Hematopoietic multipotent progenitor cell (in vitro differentiated cells): ENCODE measurements at places on chromosomes 12 and 14.

GRCh38 chr12:64007853-64008252 lies 163.4 kb downstream of the SRGAP1 start:
- DNase-seq: no peak

- DNase-seq: no peak
Measured at GRCh38 chr14:57746563-57746962, 119.3 kb downstream of the SLC35F4 start.

- no peak for DNase-seq
Measured at GRCh38 chr14:58398495-58398894, 2.8 kb downstream of the TOMM20L start.

GRCh38 chr12:96195845-96196451 lies 1.8 kb downstream of the ELK3 start:
- no peak for DNase-seq

DNA sequence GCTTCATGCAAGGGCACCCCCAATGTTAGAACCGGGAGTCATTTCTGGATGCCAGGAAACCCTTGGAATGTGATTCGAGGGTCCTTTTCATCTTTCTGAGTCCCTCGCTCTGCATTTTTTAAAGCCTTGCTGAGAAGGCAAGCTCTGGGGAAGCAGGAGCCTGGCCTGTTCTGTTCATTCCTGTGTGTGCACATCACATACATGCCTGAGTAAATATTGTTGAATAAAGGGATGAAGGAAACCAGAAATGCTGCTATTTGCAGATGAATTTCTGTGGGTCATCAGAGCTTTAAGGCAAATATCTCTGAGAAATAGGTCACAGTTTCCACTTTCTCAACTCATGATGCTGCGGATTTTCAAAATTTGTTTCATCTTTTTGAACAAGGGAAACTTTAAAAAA lies 170.1 kb downstream of the PAH start:
- DNase-seq: no peak

DNA sequence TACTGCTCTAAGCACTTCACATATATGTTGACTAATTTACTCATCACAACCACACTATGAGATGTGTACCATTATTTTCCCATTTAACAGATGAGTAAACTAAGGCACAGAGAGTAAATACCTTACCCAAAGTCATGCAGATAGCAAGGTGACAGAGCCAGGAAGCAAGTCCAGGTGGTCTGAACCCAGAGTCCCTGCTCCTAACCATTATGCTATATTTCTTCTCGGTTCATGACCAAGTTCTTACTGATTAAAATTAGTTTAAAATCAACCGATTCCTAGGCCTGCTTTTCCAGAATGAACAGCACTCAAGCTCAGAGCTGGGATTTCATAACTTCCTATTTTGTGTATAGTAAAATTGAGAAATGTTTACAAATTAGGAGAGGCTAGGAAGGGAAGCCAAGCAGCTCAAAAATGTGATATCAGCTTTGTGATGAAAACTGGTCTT lies 85.5 kb upstream of the EGLN3 start:
- DNase-seq: no peak

- DNase-seq: no peak
Measured at GRCh38 chr14:98906123-98906995, 365.6 kb downstream of the BCL11B start.

DNA sequence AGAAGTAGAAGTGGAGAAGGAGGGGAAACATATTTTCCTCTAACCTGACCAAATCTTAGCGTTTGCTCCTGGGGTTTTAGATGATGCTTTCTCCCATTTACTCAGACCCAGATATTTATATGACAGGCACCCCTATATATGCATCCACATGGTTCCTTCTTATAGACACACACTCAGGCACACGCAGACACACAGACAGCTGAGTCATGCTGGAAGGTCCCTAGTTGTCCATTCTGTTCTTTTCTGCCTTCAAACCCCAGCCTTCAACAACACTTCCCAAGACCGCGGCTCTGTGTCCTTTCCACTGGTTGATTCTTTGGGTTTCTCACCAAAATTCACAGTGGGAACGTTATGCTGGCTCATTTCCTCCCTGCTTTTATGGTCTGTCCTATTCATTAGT lies 52.1 kb downstream of the HSPB8 start:
- DNase-seq: peak; percentile 30

GRCh38 chr12:66978802-66979201 lies 290.4 kb upstream of the CAND1 start:
- DNase-seq: no peak

DNA sequence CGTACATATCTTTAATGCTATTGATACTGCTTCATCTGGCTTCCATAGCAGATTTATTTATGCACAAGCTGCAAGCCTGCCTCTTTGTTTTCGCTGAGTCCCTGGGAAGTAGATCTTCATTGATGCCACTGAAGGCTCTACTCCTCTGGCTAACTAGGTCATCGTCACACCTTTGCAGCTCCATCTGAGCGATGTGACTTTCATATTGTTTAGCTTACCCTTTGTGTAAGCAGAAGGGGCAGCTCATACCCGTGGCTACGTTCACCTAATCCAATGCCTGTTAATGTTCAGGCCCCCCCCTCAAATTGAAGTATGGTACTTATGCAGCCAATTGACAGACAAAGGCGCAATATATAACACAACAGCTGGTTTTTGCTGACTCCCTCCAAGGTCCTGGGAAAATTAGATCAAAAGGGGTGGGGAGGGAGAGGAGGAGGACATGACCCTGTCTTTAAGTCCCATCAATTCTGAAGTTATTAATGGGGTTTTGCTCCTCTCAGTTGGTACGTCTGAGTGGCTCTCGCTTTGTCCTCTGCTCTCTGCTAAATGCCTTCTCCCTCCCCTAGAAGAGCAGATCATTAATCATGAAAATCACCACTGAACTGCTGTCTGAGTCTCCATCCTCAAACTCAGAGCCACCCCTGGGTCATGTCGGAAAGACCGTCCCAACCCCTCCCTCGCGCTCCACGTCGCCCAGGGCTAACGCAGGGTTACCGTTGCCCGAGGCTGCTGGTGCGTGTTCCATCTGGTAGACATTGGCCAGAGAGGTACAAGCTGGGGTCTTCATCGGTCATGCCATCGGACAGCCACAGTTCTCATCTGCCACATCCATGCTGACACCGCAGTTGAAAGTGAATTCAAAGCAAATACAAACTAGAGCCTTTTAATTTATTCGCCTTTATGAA lies 128.8 kb downstream of the ADGRD1 start:
- no peak for DNase-seq

DNA sequence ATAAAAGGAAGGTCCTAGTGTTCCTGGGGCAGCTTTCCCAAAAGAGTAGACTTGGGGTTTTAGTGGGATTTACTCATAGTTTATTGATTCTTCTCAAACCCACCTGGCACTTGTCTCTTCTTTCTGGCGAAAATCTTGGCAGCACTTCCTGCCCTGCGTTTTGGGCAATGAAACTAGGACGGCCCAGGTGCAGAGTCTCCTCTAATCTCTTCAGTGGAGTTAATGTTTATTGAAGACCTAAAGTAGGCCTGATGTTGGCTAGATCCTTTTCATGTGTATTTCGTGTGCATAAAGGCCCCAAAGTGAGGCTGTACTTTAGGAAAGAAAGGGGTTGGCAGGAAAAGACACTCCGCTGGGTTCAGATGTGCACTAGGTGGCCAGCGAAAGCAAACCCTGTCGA lies 5.1 kb downstream of the WNT5B start:
- no peak for DNase-seq

DNA sequence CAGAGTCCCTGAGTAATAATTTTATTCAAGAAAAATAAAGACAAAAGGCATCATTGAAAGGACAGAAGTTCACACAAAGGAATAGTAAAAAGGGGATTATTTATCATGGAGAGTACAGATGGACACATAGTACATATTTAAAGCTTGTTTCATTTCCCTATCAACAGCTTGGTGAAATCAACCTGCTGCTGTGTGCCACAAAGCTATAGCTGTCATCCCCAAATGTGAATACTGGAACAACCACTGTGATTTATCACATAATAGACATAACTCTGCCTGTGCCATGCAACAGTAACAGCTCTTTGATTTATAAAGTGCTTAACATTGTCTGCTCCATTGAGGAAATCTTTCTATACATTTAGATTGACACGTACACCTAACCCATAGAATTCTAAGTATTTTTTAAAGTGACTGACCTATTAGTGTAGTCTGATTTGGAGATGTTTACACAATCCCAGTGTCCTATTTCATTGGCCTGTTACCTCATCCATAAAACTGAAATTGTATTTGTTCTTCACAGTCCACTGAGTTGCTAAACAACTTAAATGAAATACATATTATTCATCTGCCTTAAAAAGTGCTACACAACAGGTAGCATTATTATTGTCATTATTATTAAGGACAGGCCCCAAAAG lies 3.3 kb downstream of the NEMF start:
- DNase-seq: no peak

DNA sequence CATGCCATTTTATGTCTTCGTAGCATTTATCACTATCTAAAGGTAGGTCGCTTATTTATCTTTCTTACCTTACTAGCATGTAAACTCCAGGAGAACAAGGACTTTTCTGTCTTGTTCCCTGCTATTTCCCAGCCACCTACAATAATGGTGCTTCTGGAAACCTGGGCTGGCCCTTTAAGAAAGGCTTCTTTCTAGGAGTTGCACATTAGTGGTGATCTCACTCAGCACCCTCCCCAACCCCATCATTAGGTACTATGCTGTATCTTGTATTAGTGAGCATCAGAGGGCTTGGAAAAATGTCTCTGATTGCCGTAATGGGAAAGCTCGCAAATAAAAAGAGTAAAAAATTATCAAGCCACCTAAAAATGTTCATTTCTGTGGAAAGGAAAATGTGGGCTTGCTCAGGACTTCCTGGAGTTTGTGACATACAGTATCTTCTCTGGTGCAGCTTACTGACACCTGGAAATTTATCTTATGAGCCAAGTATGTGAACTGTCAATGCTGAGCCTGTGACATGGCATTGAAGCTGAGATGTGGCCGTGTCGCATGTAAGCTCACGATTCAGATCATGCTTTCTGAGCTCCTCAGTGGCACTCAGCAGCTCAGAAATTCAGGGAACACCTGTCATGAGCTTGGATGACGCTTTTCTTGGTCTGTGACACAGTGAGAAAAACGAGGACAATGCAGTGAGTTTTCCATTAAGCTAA lies 12.4 kb downstream of the CCDC92 start:
- no peak for DNase-seq

DNA sequence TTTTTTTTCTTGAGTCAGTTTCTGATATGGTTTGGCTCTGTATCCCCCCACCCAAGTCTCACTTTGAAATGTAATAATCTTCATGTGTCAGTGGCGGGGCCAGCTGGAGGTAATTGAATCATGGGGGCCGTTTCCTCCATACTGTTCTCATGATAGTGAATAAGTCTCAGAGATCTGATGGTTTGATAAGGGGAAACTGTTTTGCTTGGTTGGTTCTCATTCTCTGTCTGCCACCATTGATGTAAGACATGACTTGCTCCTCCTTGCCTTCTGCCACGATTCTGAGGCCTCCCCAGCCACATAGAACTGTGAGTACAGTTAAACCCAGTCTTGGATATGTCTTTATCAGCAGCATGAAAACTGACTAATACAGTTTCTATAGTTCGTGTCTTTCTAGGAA lies 42.9 kb downstream of the WNK1 start:
- no peak for DNase-seq

GRCh38 chr14:68970038-68970612 lies 9.0 kb downstream of the ACTN1 start:
- peak; percentile 44 for DNase-seq

DNA sequence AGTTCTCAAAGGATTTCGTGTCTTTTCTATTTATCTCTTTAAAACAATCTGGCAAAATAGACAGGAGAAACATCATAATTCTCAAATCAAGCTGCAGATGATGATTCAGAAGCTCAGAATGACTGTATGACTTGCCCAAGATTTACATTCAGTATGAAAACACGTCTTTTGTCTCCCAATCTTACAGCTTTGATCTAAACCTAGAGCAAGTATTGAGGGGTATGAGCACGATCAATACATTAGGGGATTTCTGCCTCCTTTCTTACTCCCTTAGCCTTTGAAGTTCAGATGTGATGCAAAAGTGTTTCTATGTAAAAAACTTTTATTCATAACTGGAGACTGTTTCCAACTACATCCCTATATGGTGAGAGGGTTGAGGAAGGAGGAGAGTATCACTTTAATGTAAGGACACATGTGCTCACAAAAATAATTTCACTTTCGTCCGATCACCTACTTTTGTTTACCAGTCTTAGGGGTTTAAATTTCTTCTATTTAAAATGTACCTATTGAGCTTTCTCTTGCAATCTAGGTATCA lies 454.8 kb downstream of the TMTC2 start:
- DNase-seq: no peak

DNA sequence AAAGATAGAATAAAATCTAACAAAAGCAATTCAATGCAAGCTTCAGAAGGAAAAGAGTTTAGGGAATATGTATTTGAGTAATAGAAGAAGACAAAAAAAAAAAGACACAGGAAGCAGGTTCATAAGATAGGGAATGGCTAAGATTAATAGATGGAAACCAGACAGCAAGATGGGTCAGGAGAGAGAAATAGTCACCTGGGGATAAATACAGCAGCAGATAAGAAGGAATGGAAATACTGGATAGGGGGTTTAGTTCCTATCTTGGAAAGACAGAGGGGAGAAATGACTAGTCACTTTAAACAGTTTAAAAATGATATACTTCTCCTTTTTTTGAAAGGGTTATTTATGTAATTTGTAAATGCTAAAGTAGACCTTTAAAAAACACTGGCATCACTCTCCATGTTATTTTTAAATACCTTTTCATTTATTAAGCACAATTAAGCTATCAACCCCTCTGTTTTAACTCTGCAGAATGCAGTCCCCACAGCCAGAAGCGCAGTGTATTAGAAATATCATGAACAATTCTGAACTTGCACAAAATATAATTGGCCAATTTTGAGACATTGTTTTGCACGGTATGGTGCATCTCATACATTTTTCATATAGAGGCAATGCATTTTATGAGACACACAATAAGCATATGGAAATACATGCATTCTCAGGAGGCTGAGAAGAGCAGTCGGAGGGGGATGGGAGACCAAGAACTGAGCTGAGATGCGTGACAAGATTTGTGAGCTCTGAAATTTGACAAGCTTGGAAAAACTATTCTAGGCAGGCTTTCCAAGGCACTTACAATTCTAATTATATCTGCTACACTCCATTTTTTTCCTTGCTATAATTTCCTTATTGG lies 303.4 kb upstream of the PRICKLE1 start:
- DNase-seq: no peak

- no peak for DNase-seq
Measured at GRCh38 chr14:24334431-24335291, at the start of gene ADCY4. Gene ADCY4, minus strand, starts transcription at chr14:24335071. Its CDS starts 419 bp downstream, at chr14:24334652.

DNA sequence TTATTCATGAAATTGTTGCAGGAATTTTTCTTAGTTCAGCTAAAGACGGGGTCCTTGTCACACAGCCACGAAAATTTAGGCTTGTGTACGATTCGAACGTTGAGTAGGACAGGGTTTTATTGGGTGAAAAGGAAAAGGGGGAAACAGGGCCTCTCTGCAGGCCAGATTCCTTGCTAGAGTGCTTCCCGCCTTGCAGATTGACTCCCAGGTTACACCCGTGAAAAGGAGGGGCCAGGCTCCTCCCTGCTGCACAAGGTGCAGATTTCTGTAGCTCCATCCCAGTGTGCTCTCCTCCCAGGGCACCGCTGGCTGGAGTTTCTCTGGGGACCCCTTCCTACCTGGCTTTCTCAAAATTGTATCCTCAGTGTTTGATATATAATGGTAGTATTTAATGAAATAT lies 221.5 kb downstream of the ERC1 start:
- DNase-seq: no peak
